ENCODE measurements at places on chromosomes 5 and 9.
A peak's percentile ranks its signal among the peaks of the same experiment; 100 is the strongest.

- no peak for DNase-seq
These were observed 101.7 kb upstream of the IFNE start for GRCh38 chr9:21583628-21584377.

- DNase-seq: no peak
These were observed 29.8 kb downstream of the PHF2 start for GRCh38 chr9:93606187-93606586.

DNA sequence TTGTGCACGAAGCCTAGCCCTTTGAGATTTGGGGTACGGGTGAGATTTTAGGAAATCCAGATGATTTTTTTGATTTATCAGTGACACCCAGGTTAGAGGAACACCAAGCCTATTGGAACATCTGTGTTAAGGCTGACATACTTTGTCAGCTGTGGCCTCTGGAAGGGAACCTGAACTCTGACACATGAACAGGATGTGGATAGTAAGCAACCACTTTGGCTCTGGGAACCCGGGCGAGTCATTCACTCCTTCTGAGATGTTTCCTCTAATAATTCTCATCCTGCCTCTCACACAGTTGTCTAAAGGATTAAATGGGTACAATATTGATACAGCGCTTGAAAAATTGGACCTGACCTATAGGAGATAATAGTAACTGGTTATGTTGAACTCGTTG, 67.8 kb downstream of the FGF1 start:
- DNase-seq: peak; percentile 12

DNA sequence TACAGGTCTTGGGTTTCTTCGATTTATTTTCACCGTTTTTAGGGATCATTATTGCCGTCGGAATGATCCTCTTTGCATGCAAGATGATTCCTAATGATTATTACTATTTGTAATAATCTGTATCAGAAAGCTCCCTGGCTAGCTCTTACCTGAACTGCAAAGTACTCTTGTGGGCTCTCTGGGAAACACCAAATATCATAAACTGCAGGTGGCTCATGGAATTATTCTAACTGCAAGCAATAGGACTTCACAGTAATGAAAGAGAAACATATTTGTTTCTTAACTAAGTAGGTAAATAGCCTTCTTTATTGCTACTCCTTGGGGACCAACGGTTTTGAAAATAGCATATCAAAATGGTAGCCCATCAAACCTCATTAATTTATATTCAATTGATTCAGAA, 219.4 kb downstream of the NFIB start:
- no peak for DNase-seq

DNA sequence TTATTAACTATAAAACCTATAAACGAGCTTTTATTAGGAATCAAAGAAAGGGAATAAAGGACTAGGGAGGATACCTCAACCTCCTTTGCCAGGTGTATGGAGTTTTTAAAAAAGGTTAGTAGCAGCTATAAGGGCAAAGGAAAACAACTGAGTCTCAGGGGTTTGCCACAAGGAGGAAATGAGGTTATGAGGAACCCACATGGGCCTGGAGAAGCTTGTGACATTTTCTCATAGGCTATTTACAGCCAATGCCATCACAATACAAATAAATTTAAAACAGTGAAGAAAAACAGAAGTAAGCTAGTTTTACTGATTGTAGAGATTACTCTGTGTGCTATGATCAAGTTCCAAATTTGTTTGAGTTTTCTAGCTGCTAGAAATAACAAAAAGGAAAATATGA, 92.6 kb downstream of the CDKN2A start:
- DNase-seq: no peak

DNA sequence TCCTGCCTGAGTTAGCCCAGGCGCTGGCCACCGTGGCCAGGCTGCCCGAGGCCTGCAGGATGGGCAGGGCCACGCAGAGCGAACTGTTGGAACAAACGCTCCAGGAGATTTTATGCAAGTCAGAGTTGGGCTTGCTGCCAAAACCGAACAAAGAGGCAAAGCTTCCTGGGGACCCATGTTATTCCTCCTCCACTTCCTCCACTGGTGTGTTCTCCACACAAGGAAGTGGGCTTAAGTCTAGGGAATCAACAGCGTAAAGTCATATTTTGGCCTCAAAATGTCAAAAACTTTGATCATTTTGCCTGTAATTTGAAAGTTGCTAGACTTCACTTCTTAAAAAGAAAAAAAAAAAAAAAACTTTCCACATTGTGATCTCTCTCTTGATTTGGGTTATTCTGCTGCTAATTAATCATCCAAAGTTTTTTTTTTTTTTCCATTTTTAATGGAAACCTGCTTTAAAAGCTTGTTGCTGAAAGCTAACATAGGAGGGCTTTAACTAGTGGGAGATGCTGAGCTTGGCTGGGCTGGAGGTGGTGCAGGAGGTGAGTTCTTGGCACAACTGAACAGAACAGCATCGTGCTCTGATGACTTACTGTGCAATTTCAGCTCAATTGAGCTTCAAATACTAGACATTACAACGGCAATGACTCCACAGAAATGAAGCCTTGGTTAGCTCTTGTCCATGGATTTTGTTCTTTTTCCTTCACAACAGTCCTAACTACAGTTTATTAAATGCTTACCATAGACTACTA, 73.0 kb downstream of the PTPDC1 start:
- DNase-seq: no peak

GRCh38 chr5:142845402-142845921, 75.3 kb downstream of the ARHGAP26 start:
- no peak for DNase-seq

GRCh38 chr5:74285675-74286280, 354.8 kb downstream of the ENC1 start:
- DNase-seq: no peak

- DNase-seq: no peak
These were observed 88.2 kb downstream of the LIFR start for GRCh38 chr5:38468202-38468673.

DNA sequence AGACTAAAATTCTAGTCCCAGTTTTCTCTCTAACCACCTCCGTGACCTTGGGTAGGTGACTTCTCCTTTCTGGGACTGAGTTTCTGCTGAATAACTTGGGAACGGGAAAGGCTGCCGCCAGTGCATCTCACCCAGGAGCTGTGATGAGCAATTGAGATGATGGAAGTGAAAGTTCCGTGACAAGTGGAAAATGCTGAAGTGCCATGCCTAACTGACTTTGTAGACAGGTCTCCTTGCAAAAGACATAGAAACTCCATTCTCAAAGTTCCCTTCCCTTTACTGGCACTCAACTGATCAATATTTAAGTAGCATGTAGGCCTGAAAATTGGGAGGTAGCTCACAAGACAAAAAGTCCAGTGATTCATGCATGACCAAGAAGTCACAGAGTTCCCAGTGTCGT, 6.3 kb upstream of the ADAM19 start:
- no peak for DNase-seq

GRCh38 chr9:16458696-16459420, 411.6 kb downstream of the BNC2 start:
- DNase-seq: no peak

- no peak for DNase-seq
These were observed 8.7 kb downstream of the ASTN2 start for GRCh38 chr9:117405950-117406705.

DNA sequence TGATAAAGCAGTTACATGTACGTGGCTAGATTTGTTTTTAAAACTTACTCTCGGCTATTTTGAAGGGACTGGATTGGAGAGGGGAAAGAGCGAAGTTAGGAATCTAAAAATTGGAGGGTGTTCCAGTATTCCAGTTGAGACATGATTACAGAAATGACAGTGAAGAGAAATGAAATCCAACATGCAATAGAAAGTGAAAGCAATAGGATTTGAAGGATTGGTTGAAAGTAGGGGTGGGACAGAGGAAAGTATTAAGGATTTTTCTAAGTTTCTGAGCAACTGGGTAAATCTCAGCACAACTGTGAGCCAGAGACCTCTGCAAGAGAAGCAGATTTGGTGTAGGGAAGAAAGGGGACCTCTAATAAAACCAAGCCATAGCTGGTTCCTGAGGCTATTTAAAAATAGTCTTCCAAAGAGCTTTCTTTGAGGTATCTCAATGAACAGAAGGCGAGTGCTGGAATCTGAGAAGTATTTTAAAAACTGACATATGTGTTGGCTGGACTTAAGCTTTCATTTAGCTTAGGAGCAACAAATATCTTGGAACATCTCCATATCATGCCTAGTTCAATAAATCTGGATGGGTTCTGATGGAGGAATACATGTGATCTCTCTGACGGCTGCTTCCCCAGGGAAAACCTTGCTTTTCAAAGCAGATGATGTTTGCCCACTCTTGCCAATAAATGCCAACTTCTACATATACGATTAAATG, 110.4 kb upstream of the IFNK start:
- no peak for DNase-seq

DNA sequence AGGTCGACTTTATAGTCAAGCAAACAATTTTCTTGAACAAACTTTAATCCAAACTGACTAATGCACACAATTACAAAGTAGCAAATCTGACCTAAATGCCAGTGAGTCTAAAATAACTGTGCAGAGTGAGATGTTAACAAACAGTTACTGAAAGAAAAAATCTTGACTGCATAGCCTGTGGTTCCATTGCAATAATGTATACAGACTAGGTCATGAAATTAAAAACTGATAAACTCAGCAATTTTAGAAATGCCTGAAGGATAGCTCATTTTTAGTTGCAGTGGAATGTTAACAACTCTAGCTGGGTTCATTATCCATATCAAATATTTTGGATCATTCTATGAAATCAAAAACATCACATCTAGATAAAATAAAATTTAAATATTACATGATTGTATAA, 73.4 kb upstream of the CDH12 start:
- DNase-seq: no peak

- no peak for DNase-seq
These were observed 552.2 kb downstream of the ZNF608 start for GRCh38 chr5:124194282-124194681.

DNA sequence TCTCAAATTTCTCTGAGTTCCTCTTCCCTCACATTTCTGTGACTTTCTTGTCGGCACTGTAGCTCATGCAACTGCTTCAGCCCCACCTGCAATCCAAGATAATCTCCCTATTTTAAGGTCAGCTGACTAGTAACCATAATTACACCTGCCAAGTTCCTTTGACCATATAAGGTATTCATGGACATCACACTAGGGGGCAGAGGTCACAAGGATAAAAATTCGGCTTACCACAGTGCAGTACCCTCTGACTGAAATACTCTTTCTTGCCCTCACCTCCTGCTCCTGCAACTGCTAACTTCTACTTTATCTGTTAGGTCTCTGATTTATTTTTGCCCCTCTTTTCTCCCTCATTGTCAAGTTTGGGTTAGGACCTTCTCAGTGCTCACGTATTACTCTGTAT, 144.2 kb downstream of the GDNF start:
- no peak for DNase-seq

DNA sequence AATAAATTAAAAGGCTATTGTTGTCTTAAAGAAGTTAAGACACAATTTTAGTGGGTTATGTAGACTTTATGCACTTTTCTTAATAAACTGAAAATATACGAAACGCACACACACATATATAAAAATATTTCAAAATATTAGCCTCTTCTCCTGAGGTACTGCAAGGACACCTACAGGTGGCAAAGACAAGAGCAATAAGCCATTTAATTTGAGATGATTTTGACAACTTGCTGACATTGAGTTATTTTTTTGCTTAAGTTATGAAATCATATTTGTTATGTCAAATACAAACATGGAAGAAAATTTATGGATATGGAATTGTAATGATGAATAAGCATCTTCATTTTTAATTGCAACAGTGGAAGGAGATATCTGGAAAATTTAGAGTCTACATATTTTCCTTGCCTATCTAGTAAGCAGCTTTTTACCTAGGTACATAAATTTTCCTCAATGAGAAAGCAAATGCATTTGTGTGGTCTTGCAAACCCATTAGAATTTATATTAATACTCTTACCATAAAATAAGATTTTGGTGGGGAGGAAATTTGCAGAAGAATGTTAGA, 301.6 kb downstream of the ISL1 start:
- no peak for DNase-seq

DNA sequence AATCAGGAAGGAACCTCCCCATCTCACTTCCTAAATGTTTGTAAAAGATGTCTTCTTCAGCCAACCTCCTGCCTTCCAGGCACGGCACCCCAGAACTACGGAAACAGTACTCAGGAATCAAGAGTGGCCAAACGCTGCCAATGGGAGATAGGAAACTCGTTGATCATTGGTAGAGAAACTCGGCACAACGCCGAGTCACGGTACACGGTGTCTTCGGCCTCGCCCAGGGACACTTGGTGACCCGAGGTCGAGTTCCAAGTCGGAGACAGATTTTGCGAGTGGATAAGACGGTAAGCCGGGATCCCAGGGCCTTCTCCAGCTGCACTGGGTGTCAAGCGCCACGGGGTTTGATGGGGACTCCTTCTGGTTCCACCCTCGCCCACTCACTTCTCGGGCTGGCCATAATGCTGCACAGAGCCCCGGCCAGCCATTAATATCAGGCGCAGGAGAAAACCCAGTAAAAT, 343 bp downstream of the KIAA0825 start:
- peak; percentile 38 for DNase-seq

DNA sequence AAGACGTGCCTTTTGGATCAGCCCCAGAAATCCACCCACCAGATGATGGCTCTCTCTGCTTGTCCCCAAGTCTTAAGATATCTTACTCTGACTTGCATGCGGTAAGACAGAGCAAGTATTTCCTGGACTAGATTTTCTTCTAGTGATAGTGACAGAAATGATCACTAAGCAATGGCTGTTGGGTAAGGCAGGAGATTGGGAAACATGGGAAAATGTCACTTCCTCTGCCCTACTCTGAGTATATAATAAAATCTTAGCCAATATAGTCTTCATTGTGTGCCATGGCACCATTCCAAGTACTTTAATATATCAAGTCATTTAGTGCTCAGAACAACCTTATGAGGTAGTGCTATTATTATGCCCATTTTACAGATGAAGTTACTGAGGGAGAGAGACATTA, 31.0 kb upstream of the GNA14 start:
- no peak for DNase-seq

DNA sequence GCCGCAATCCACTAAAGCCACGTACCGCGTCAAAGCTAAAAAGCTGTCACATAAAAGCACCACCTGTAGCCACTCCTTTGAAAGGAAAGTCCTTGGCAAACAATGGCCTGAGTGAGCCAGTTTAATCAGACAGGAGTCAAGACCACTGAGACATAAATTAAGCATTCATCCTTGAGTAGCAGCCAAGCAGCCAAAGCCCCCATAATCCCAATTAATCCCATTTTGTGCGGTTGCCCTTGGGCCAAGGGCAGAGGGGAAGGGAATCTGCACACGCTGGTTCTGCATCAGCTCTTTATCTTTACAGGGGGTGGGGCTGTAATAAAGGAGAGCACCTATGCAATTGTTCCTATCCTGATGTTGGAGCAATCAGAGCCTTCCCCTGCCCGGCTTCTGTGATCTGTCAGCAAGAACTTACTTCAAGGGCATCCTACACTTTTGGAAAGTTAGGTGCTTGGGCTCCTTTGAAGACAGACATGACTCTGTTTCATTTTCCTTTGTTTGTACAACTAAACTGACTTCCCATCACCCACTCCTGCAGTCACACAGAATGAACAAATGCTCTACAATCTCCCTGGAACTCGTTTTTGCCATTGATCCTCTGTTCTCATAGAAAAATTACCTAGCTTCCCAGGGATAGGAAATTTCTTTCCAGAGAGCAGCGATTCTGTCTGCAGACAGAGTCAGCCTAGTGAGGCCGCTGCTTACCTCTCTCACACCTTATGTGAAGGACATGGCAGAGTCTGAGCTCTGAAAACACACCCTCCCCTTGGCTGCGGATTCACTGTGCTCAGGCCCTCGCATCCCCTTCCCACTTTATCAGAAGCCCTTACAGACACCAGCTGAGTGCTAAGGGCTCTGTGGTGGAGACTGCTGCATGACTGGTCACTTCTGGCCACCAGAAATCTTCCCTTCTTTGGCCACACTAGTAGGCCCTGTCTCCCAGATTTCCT, 116.2 kb upstream of the TBCA start:
- no peak for DNase-seq

- no peak for DNase-seq
These were observed 571 bp downstream of the CNTFR start for GRCh38 chr9:34588671-34589635.

All from activated CD4-positive, alpha-beta T cell treated with anti-CD3 and anti-CD28 coated beads, Interleukin-2, amount 10 ng/mL, durations not matched to agents 7 days and 5 days (primary cell).